ENCODE measurements at places on chromosomes 2 and 18.

- DNase-seq: no peak
Measured at GRCh38 chr18:44937960-44938719, 257.5 kb downstream of the SETBP1 start.

GRCh38 chr2:71313016-71313766 lies 18.4 kb upstream of the ZNF638 start:
- no peak for DNase-seq

DNA sequence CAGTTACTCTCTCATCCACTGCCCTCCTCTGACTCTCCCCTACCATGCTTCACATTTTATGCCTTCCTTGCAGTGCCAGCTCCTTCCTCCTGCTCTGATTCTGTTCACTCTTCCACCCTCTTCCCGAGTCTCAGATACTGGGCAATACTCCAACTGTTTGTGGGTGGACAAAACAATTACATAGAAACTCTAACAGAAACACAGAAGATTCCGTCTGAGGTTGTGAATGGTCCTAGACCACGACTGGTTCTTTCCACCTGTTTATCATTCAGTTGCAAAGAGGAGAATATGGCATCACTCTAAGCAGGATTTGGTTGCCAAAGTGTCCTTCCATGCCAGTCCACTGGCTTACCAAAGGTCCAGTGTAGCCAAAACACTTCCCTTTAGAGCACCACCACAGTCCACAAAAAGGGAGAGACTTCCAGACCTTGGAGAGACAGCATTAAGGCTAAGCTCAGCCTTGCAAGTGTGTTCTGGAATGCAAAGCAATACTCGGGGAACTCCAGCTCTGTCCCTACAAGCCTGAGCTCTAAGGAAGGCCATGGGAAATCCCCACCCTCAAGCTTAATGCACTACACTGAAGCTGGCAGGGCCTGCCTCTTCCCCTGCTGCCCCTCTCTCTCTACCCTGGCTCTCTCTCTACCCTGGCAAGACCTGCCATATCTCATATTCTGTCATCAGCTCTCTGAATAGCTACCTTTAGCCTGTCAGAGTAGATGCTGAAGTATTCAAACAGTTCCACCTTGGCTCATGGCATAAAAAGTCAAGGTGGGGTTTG lies 33.6 kb upstream of the RND3 start:
- DNase-seq: no peak

DNA sequence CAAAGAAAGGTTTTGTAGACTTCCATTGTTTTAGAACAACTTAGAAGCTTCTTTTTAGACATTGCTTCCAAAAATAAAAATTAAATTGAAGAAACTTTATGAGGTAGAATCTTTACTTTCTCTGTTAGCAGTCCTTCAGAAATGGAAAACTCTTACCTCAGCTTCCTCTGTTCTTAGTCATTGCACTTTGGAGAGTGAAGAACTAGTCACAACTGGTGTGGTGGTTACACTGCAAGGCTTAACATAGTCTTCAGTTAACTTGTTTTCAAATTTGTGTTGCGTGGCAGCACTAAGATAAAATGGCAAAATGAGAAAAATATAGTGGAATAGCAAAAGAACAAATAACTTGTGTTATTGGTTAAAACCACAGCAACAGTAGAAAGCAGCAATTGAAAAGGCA lies 332.6 kb downstream of the KIAA1328 start:
- no peak for DNase-seq

- no peak for DNase-seq
Measured at GRCh38 chr2:11082880-11083279, 72.4 kb upstream of the SLC66A3 start.

DNA sequence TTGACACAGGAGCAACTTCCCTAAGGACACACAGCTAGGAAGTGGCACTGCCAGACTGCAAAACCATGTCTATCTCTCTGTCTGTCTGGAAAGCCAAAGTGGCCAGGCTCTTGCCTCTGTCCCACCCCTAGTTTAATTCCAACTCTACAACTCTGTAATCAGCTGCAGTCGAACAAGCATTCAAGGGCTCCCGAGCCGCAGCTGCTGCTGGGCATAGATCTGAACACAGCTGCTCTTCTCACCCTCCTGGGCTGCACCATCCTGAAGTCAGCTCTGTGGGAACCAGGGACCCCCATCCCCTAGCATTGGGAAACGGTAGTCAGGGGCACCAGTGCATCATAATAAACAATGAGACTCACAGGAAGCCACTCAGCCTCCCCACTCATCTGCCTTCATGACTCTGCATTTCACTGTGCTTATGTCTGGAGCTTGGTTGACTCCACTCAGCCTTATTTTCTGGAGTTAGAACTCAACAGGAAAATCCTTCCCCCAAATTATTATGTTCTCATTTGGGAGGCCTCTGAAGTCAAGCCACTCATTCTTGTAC lies 44.4 kb upstream of the TMEM163 start:
- no peak for DNase-seq

DNA sequence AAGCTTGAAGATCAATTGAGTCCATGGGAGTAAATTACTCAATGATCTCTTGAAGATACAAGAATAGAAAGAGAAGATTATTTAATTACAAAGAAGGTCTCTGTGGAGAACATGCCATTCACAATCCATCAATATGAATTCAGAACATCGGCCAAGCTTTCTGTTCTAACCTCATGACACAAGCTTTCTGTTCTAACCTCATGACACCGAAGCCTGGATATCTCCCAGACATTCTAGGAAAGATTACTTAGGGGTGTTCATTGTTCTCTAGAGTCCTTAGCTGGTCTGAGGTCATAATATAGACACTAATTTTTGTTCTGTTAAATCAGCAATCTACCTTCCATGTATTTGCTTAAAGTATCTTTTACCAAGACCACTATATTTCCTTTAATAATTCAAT lies 95.5 kb downstream of the RDH14 start:
- DNase-seq: no peak

DNA sequence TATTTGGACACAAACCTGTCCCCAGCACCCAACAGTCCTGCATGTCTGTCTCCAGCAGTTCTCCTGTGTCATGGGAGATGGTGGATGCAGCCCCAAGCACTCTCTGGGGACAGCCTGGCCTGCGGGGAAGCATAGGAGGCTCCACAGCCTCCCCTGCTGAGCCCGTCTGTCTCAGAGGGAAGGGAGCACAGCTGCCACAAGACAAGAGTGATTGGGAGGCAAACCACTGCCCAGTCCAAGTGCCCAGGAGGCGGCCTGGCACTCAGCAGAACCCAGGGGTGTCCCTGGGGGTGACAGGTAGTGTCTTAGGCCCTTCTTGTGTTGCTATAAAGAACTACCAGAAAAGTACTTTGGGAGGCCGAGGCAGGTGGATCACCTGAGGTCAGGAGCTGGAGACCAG lies 211.2 kb upstream of the MYT1L start:
- DNase-seq: no peak

DNA sequence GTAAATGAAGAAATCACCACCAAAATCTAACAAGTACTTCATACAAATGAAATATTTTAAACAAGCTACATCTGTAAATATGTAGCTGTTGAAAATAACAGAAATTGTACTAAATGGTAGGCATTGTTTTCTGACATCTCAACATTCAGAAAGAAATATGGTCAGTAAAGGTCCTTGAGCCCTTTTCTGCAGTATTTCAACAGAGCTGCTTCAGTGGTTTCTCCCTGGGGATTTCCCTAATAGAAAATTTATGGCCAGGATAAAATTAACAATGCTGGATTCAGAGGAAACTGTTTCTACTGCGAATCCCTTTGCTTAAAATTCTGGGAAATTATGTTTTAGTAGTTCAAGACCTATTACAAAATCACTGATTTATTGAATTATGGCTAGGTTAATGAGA lies 256.6 kb downstream of the PIEZO2 start:
- DNase-seq: no peak
